ENCODE measurements at places on chromosomes 12 and 14.
A peak's percentile ranks its signal among the peaks of the same experiment; 100 is the strongest.

- peak; percentile 56 for DNase-seq
Measured at GRCh38 chr14:74980731-74981461, 21.8 kb upstream of the EIF2B2 start.

DNA sequence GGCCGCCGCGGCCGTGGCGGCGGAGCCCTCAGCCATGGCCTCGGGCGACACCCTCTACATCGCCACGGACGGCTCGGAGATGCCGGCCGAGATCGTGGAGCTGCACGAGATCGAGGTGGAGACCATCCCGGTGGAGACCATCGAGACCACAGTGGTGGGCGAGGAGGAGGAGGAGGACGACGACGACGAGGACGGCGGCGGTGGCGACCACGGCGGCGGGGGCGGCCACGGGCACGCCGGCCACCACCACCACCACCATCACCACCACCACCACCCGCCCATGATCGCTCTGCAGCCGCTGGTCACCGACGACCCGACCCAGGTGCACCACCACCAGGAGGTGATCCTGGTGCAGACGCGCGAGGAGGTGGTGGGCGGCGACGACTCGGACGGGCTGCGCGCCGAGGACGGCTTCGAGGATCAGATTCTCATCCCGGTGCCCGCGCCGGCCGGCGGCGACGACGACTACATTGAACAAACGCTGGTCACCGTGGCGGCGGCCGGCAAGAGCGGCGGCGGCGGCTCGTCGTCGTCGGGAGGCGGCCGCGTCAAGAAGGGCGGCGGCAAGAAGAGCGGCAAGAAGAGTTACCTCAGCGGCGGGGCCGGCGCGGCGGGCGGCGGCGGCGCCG is 381 bp downstream of the YY1 start:
- DNase-seq = no peak

DNA sequence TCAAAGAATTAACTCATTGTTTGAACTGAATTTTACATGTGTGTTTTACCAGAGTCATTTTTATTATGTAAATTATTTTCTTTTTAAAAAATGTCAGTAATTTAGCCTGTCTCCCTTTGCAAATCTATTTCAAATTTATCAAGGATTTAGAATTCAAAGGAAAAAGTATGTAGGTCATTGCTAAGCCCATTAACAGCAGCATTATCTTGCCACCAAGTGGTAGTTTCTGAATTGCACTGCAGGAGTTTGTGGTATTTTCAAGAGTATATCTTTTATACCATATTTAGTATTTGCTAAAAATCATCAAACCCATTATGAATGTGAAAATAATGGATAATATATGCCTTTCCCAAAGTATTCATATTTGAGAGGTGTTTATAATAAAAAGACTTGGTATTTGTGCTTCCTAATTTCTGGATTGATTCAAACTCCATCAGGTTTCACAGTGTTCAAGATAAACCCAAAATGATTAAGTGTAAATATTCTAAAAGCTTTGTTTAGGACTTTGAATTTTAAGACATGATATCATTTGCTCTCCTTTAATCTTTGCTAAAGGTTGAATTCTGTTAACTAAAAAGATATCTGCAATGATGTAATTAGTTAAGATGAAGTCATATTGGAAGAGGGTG is 711.4 kb downstream of the FSCB start:
- no peak for DNase-seq

- DNase-seq = no peak
Measured at GRCh38 chr14:58118097-58118815, 33.8 kb downstream of the ARMH4 start.

DNA sequence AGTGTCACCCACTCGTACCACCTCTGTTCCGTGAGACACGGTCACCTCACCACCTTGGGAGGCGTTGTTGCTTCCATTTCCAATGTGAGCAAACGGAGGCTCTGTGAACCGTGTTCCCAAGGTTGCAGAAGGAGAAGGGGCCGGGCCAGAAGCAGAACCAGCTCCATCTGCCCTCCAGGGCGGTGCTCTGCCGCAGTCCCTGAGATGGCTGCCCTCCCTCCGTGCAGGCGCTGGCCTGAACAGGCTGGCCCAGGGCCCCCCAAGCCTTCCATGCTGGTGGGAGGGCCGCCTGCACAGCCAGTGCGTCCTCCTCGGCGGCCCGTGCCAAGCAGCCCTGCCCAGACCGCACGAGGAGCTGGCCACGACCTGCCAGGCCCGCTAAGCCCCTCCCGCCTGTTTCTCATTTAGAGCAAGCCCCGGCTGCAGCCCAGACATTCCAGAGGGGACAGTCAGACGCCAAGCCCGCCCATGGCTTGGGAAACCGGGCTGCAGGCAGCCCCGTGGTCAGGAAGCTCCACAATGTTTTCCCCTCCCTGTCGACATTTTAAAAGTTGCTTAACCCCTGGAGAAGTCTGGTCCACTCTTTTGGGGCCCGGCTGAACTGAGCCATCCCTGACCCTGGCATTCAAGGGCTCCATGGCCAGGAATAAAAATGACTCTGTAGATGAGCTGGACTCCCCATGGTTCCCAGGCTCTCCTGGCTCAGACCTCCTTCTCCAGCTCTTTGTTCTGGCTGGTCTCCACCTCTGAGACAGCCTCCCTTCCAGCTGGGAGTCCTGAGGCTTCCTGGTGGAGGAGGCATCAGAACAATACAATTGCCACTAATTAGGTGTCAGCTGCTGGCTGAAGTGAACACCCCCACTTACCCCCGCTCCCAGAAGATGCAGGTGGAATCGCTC is 236.0 kb downstream of the BCL11B start:
- peak; percentile 99 for DNase-seq

DNA sequence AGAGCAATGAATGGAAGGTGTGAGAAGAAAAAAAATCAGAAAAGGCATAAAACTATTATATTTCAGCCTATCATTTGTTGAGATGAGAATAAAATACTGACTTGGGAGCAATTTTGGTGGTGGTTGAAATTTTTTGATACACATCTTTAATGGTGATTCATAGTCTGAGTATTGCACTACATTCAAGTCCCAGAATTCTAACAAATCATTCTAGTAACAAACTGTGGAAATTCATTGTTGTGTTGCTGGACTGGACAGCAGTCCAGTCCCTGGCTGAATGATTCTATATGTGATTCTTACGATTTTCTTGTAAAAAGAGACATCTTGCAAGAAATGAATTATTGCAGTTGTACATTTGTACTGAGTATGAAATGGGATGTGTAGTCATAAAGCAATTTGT is 268.6 kb downstream of the TRHDE start:
- DNase-seq = peak; percentile 11

GRCh38 chr14:52000696-52001095 is 11.3 kb downstream of the RTRAF start:
- no peak for DNase-seq

DNA sequence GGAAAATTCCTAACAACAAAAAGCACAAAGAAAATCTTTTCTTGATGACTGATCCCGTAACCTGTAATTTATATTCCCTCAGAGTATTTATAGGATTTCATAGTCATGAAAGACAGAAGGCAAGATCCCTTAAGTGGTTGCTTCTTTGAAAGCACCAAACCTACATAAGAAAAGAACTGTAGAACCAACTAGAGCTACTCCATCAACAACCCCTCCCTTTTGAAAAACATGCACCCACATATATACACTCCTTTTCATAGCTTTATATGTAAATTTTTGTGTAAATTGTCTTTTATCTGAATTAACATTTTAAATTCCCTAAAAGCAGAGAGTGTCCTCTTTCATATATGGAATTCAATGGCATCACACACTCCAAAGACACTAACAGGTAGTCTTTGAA is 215.3 kb downstream of the CEP128 start:
- no peak for DNase-seq

DNA sequence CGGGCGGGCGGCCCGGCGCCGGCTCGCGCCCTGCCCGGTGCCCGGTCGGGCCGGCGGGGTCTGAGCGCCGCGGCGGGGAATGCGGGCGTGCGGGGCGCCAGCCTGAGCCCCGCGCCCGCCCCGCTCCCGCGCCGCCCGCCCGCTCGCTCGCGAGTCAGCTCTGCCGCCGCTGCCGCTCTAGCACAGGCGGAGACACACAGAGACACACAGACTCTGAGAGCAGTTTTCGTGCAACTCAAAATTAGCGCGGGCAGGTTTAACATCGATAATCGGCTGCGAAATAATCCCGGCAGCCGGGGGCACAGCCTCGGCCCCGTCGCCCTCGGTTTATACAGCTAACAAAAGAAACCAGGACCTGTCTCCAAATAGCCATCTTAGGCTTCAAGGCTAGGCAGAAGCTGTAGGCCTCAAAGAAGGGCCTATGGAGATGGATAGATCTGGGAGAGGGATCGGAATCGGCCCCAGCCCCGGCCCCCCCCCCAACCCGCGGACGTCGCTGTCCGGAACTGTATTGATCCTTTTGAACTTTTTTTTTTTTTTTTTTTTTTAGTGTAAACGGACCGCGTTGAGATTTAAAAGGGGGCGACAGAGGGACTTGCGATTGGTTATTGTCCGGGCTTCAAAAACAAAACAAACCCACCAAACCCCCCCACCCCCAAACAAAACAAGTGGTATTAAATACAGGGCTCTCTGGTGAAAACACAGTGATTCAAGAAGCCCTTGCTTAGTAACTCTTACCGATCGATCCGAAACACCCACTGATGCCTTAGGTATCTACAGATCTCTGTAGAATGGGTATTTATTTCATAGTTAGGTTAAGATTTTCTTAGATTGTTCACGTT is 1.1 kb downstream of the ARID2 start:
- peak; percentile 37 for DNase-seq

- DNase-seq = no peak
Measured at GRCh38 chr12:54968181-54968730, 16.3 kb downstream of the TESPA1 start.

GRCh38 chr12:29346769-29347421 is 34.1 kb downstream of the ERGIC2 start:
- no peak for DNase-seq

GRCh38 chr14:52185178-52185577 is 82.3 kb upstream of the PTGDR start:
- DNase-seq = no peak

DNA sequence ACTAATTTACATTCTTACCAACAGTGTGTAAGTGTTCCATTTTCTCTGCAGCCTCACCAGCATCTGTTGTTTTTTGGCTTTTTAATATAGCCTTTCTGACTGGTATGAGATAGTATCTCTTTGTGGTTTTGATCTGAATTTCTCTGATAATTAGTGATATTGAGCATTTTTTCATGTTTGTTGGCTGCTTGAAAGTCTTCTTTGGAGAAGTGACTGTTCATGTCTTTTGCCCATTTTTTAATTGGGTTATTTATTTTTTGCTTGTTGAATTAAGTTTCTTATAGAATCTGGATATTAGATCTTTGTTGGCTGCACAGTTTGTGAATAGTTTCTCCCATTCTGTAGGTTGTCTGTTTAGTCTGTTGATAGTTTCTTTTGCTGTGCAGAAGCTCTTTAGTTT is 48.0 kb upstream of the OR6J1 start:
- DNase-seq = no peak

DNA sequence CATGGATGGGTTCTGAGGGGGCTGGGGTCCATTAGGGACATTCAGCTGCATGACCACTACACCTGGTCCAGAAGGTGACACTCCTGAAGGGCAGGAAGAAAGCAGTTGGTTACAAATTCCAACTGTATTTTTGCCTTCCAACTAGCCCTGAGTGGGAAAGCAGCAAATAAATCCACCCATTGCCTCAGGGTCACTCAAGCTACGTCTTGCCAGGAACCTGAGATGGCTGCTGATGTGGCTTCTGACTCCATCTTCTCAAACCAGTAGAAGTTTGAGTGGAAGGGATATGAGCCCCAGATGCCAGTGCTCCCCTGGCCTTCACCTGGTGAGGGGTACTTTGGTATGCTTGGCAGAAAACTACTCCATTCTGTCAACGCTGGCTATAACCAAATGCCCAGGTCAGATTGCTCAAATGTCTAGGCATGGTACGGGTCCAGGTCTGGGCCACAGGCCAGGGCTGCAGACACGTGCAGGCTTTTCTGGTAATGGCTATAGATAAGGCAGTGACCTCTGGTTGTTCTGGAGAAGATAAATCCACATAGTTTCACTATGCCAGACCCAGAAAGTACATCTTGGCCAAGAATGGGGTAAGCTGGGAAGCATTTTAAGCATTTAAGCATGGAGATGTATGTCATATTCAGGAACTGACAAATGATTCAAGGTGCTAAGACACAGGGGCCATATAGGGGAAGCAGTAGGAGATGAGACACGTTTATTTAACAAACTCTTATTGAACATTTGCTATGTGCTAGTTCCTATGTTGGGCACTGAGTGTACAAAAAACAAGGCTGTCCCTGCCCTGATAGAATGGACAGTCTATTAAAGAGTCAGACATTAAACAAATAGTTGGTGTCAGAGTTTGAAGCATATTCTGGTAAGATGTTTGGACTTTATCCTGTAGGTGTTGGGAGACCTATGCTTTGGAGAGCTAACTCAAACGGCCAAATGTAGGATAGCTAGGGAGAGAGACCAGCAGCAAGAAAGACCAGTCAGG is 8.3 kb upstream of the STAC3 start:
- no peak for DNase-seq

DNA sequence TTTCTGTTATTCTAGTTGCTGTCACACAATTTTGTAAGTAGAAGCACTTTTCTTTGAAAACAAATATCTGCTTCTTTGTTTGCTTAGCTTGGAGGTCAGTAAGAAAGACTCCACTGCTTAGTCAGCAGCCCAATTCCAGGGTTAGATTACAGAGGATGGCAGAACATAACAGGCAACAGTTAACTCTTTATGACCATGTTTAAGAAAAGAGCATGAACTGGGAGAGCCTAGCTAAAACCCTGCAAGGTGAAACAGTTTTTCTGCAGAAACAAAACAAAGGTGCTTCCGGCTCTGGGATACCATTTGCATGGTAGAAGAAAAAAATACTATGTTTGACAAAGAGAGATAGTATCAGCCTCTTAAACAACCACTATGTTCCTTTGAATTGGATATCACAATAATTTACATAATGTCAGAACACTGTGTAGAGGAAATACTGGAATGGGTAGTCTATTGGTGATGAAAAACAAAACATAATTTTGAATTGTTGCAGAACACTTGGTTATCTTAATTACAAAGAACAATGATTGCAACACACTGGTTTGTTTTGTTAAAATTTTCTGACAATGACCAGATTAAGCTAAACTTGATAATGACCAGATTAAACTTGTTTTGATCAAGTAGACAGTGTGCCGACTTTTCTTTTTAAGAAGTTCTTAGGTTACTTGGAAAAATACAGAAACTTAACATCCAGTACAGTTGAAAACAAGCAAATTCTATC is 22.4 kb upstream of the PPM1H start:
- no peak for DNase-seq
